ENCODE measurements at places on chromosomes 11 and 22.

DNA sequence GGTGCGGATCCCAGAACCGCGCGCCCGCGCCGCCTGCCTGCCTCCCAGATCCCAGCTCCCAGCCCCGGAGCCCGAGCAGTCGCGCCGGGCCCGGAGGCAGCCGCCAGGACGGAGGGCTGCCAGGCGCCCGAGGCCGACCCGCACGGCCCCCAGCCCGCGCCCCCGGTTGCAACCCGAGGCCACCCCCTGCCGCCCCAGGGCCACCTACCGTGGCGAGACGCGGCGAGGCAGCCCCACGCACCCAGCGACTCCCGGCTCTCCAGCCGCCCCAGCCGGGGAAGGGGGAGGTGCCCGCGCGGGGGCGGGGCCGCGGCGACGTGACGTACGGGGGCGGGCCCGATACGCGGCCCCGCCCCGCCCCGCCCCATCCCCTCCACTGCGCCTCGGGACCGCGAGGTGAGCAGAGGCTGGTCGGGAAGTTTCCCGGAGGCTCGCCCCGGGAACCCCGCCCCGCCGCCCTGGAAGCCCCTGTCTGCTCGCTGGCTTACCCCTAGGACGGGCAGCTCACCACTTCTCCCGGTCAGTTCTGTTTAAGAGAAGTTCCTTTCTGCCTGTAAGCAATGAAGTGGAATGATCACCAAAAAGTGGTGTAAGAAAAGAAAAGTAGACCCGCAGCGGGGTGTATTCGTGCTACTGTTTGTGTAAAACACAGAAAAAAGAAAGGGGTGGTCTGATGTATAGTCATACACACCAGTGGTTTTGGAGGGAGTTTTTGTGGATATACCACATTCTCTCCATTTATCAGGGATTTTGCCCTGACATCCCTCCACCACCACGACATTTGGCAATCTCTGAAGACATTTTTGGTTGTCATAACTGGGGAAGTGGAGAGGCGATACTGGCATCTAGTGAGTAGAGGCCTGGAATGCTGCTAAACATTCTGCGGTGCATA is at the start of gene TPST2:
Gene TPST2 (minus strand): TSS at position 288 of the 892 bp plus-strand sequence. CDS start 48,502 bp downstream, outside the sequence.
- DNase-seq: peak; percentile 49

- DNase-seq: no peak
Measured at GRCh38 chr11:126081915-126082250, 19.2 kb upstream of the CDON start.

DNA sequence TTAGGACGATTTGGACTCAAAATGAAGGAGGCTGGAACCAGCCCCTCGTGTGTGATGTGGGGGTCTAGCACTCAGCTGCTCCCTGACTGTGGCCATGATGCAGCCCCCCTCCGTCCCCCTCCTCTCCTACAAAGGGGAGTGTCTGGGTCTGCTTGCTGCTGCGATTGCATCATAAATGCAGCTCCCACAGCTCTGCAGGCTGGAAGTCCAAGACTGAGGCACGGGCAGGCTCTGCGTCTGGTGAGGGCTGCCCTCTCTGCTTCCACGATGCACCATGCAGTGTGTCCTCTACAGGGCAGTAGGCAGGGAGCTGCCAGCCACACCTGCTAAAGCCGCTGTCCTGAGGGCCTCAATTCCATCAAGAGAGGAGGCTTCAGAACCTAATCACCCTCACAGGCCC is 432.1 kb downstream of the BRD1 start:
- no peak for DNase-seq

- no peak for DNase-seq
Measured at GRCh38 chr11:30545507-30545906, 40.6 kb downstream of the MPPED2 start.

GRCh38 chr22:24859587-24859986 is 53.6 kb downstream of the SGSM1 start:
- DNase-seq: no peak

DNA sequence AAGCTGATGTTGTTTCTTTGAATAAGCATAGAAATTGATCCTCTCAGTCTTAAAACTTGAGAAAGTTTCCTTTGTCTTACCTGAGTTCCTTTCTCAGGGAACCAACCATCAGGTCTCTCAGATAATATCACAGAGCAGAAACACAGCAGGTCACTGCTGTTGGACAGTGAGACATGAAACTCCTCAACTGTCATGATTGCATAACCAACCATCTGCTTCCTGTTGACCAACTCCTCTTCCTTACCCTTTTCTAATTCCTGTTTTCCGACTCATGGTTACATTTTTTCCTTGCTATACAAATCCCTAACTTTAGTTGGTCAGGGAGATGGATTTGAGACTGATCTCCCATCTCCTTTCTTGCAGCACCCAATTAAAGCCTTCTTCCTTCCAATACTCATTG is 845.3 kb downstream of the FAM181B start:
- no peak for DNase-seq

- DNase-seq: peak; percentile 4
Measured at GRCh38 chr11:112852143-112852866, 108.9 kb upstream of the NCAM1 start.

- peak; percentile 94 for DNase-seq
Measured at GRCh38 chr11:107043242-107044006, 25.1 kb upstream of the GUCY1A2 start.

DNA sequence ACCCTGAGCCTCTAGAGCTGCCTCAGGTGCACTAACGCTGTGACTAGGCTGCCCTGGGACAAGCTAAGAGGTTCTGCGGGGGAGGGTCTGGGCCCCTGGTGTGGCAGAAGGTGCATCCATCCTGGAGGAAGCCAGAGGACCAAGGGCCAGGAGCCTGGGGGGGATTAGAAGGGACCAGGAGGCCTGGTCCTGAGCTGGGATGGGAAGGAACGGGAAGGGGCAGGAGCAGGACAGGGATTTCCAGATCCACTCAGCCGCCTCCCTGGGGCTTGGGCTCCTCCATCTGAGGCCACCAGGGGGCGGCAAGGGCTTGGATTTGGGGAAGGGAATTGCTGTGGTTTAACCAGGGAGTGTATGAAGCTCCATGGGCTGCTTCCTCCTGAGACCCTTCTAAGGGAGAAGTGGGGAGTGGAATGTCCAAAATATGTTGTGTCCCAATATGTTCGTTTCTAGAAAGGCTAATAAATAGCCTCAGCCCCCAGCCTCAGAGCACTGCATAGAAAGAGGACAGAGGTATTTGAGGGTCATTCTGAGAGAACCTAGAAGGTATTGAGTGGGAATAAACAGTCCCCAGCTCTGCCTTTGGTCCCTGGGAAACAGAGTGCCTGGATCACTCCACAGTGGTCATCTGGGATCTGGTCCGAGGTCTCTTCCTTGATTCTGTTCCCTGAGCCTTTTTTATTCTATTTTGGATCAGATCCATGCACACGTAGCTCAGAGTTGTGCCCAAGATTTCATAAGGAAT is 17.4 kb upstream of the PRAME start:
- no peak for DNase-seq

- DNase-seq: no peak
Measured at GRCh38 chr11:88398791-88399570, 61.4 kb upstream of the CTSC start.

- no peak for DNase-seq
Measured at GRCh38 chr11:12941671-12942070, 67.4 kb upstream of the RASSF10 start.

GRCh38 chr22:26767351-26768155 is 110.2 kb downstream of the MIAT start:
- no peak for DNase-seq

DNA sequence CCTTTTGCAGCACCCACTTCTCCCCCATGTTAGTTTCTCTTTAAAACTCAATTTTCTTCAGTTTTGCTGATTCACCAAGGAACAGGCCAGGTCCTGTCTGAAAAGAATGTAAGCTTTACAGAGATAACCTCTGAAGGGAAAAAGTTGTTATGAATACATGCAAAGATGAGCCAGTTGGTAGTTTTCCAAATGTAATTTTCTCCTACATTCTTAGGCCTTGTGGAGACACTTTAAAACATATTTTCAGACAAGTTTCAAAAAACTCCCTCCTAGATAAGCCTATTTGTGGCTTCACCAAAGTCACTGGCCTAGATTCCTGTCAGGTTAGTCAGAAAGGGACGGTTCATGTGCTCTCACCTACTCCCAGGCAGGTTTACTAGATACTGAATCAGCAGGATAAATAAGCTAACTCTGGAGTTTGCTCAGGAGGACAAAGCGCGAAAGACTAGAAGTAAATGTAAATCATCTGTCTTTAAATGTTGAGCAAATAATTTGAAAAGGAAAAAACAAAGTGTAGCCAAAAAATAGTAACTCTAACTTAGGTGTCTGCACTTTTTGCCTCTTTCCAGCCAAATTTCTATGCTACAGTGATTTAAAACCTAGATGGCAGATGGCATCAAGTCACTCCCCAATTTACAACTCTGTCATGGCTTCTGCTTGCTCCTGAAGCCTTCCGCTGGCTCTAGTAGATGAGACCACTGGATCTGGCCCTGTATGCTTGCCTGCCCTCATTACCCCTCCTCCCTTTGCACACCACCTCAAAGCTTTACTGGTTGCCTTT is 4.9 kb upstream of the ATP6V1E1 start:
- DNase-seq: peak; percentile 49

DNA sequence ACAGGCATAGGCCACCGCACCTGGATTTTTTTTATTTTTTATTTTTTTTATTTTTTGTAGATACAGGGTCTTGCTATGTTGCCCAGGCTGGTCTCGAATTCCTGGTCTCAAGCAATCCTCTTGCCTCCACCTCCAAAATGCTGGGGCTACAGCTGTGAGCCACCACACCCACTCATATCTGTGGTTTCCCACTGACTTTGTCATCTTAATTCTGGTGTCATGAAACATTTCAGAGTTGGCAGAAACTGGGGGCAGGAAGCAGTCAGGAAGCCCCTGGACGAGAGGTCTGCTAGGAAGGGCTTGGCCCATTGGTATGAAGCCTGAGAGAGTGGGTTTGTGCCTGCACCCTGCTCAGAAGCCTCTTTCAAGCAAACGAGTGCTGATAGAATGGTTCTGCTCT is 49.1 kb downstream of the COMMD9 start:
- no peak for DNase-seq

DNA sequence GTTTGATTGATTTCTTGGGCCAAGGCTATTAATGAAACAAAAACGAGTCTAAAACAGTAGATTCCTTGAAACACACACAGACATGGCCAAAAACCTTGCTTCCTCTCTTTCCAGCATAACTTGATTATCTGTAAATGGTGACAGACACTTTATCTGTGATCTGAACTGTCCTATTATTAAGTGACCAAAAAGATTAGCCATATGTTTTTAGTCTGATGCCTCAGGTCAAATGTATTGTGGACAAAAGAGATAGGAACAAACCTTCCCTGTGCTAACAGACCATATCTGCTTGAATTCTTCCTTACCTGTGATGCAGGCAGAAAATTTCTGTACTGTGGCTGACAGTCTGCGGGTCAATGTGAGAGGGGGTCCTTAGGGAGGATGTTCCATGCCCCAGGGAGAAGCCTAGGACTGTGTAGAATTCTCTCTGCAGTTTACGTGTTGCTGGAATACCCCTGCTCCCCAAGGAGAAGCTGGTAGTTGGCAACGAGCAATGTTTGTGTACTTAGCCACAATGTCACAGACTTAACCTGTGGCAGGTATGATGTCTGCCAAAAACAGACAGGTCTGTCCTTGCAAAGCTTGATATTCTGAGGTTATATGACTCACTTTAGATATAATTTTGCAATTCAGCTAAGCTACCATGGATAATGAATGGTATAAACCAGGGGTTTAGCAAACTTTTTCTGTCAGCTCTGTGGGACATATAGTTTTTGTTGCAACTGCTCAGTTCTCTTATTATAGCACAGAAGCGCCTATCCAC is 31.2 kb downstream of the C11orf71 start:
- DNase-seq: no peak

DNA sequence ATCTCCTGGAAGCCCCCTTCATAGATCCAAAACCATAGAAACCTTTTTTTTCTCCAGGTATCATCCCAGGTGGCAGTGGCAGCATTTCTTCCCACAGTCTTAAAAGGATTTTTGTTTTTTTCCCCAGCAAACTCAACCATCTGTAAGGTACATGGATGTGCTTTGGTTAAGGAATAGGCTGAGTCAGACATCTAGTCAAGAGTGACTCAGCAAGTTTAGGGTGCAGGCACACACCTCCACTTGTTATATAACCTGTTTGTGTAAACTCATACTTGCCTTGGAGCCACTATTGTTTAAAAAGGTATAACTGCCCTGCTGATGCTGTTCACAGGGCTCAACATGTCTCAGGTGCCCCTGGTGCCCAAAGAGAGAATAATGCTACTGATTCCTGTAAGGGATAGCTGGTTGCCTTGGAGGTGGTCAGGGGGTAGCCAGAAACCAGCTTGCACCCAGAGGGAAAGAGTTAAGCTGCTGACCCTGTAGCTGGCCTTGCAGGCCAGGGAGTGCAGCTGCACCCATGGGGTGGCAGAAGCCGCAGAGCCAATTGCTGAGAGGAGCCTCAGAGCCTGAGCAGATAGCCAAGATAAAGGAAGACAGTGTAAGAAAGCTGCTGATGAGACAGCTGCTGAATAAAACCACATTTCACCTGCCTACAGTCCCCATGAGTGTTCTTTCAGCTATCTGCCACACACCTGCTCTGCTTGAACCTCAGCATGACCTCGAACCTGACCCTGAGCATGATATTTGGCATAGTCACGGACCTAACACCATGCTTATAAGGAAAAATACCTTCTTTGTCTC is 1726.1 kb upstream of the RAG2 start:
- DNase-seq: no peak

- DNase-seq: no peak
Measured at GRCh38 chr11:15807827-15808226, 548.5 kb downstream of the SOX6 start.

- DNase-seq: no peak
Measured at GRCh38 chr11:127052404-127052803, 51.8 kb upstream of the KIRREL3 start.

DNA sequence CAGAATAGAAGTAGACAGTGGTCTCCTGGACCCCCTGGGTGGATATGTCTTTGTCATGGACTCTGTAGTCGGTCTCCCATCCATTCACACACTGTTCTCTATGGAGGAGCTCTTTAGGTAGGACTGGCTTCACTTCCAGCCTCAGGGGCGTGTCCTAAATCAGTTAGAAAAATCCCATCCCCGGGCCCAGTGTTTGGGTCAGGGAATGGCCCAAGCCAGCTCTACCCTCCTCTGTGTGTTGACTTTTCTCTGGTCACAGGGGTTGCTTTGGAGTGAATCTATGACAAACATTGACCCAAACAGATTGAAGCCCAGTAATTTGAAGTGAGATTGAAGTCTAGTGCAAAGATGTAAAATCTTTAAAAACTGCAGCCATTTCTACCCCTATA is 34.0 kb downstream of the WEE1 start:
- no peak for DNase-seq

GRCh38 chr11:9251311-9251710 is 13.8 kb downstream of the DENND5A start:
- no peak for DNase-seq

DNA sequence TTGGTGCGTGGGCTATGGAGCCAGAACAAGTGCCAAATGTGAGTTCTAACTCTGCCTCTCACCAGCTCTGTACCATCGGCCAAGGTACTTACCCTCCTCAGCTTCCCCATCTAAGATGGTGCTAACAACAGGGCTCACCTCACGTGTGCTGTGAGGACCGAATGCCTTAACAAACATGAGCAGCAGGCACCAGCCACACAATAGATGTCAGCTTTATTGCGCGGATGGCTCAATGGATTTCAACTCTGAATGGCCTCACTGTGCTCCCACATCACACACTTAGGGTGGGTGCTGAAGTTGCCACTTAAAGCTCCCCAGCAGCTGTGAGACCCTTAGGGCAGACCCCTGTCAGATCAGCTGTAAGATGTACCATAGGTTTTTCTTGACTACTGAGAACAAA is 24.1 kb downstream of the RELT start:
- DNase-seq: no peak
